ENCODE measurements at places on chromosomes 1 and 21. TPM values are rescaled to one million over a fixed set of nuclear protein-coding genes. Genes with fewer than 3 reads are reported as not detected.

DNA sequence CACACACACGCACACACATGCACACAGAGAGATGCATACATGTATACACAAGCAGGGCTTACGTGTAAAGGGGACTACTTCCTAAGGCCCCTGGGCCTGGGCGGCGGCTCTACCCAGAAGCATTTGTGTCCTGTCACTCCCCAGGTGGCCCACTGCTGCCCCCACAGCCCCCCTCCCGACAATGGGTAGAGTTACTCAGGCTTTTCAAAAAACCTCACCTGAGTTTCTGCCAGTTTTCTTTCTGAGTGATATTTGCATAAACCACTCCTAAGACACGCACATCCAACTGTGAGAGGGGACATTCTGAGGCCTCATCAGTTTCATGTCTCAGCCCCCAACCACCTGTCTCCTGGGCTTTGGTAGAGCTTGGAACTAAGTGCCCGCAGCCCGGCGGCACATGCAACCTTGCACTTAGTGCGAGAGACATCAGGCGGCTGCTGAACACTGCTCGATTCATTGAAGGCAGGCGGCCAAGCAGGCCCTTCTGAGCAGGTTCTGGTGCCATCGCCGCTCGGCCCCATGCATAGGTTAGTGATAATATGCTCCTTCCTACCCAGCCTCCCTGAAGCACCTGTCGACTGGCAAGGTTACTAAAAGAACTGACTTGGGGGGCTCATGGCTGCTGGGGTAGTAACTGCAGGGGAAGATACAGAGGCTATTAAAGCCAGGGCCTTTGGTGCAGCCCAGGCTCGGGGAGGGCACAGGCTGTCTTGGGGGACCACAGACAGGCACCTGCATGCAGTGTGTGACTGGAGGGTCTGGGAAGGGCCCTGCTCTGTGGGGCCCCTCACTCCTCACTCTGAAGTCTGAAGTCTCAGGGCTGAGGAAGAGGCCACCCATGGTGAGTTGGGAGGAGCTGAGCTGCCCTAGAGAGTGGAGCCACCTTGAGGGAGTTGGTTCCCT, 364.2 kb upstream of the VAMP3 start:
- no peak for DNase-seq
- H3K36me3 ChIP-seq: no peaks in the 10 kb centered on the region
- H3K27me3 ChIP-seq: no peaks in the 10 kb centered on the region
- H3K4me3 ChIP-seq: no peak overlapping the region

DNA sequence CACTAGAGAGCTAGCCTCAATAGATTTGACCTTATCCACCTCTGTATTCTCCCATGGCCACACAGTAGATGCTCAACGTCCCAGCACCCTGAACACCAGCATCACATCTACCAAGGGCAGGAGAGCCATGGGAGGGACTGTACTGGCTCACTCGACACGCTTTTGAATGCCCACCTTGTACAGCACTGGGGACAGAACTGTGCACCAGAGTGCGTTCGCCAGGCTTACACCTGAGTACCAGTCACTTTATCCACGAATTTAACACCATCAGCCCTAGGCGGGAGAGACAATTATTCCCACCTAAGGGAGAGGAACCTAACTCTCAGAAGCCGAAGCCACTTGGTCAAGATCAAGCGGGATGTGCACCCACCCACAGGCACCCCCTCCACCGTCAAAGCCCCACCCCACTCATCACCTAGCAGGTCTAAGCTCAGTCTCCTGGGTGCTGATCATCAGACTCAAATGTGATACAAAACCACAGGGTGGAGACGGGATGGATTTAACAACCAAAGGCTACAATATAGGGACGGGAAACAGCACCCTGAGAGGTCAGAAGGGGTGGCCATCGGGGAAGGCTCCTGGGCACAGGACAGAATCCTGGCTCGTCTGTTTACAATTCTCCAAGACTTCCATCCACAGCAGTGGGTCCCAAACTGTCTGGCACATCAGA, 110.5 kb downstream of the GLIS1 start:
- H3K36me3 ChIP-seq: no peaks in the 10 kb centered on the region
- DNase-seq: no peak
- no peaks in the 10 kb centered on the region for H3K4me1 ChIP-seq
- peaks cover 5% of the 10 kb centered on the region for H3K27me3 ChIP-seq
- H3K27ac ChIP-seq: no peak overlapping the region

- peak overlapping the region; percentile 87 for H3K4me3 ChIP-seq
- H3K4me1 ChIP-seq: peaks cover 11% of the 10 kb centered on the region
- no peaks in the 10 kb centered on the region for H3K27me3 ChIP-seq
- no peak for DNase-seq
- peaks cover 30% of the 10 kb centered on the region for H3K36me3 ChIP-seq
- H3K27ac ChIP-seq: peak overlapping the region; percentile 3
Observed at GRCh38 chr1:182389619-182390047, 2.0 kb downstream of the GLUL start.

- H3K4me3 ChIP-seq: no peak overlapping the region
- no peaks in the 10 kb centered on the region for H3K27me3 ChIP-seq
- H3K36me3 ChIP-seq: no peaks in the 10 kb centered on the region
- DNase-seq: no peak
- H3K4me1 ChIP-seq: no peaks in the 10 kb centered on the region
Observed at GRCh38 chr1:178645808-178646200, 79.2 kb upstream of the RALGPS2 start.

- peaks cover 11% of the 10 kb centered on the region for H3K4me1 ChIP-seq
- no peak overlapping the region for H3K4me3 ChIP-seq
- no peaks in the 10 kb centered on the region for H3K36me3 ChIP-seq
- no peaks in the 10 kb centered on the region for H3K27me3 ChIP-seq
- no peak overlapping the region for H3K27ac ChIP-seq
Observed at GRCh38 chr1:204511366-204511765, 4.8 kb upstream of the MDM4 start.

DNA sequence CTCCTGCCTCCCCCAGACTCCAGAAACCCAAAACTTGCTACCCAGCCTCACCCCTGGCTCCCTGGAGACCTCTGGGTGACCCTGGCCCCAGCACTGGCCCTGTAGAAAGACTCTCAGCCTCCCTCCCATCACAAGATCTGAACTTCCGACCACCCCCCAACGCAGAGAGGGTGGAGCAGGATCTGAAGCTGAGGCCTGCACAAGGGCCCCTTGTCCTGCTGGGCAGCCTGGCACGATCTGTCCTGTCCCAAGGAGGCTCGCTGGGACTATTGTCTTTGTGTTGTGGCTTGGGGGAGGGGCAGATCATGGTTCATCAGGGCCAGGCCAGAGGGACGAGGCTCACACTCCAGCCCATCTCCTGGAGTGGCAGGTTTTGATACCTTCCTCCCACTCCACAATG, 20.0 kb downstream of the PHLDA3 start:
- H3K27ac ChIP-seq: no peak overlapping the region
- DNase-seq: no peak
- H3K4me3 ChIP-seq: no peak overlapping the region
- H3K4me1 ChIP-seq: peaks cover 14% of the 10 kb centered on the region
- H3K27me3 ChIP-seq: no peaks in the 10 kb centered on the region
- H3K36me3 ChIP-seq: no peaks in the 10 kb centered on the region

- no peaks in the 10 kb centered on the region for H3K27me3 ChIP-seq
- no peak for DNase-seq
Observed at GRCh38 chr1:147389532-147390184, 147.2 kb downstream of the CHD1L start.

GRCh38 chr1:104073463-104073902, 323.8 kb downstream of the AMY1C start:
- no peaks in the 10 kb centered on the region for H3K27me3 ChIP-seq
- H3K27ac ChIP-seq: no peak overlapping the region
- no peak for DNase-seq
- no peaks in the 10 kb centered on the region for H3K4me1 ChIP-seq

DNA sequence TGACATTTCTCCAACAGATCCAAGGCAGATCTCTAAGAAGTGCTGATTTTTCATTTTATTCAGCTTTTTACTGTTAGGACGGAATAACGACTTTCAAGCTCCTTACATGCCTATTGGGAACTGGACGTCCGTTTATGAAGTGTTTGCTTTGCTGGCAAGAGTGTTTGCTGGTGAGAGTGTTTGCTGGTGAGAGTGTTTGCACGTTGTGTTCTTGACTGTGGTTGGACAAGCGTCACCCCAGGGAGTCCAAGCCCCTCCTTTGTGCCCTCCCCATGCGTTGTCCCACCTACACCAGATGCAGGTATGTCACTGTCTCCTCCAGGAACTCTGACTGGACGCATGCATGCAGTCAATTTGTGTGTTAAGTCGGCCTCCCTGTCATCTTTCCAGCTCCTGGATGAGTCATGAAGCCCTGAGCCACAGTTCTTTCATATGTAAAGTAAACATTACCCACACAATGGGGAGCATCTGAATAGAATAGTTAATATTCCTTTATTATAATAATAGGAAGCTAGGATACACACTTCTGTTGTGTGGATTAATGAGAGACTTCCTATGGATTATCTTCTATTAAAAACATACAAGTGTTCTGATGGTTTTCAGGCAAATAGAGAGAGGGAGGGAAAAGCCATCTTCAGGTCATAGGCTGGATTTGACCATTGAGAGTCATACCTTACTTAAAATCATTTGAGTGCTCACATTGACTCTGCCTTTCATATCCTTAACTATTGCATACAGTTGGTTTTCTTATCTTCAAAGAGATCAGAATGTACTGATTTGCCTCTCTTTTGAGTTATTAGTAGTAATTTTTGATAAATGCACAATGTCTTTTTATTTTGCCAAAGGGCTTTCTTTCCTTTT, 119.2 kb downstream of the GALNT2 start:
- no peaks in the 10 kb centered on the region for H3K36me3 ChIP-seq
- DNase-seq: peak; percentile 26
- H3K4me1 ChIP-seq: peaks cover 14% of the 10 kb centered on the region
- no peak overlapping the region for H3K27ac ChIP-seq
- no peaks in the 10 kb centered on the region for H3K27me3 ChIP-seq

GRCh38 chr1:245953876-245954660, 553.0 kb downstream of the SMYD3 start:
- H3K4me1 ChIP-seq: peaks cover 2% of the 10 kb centered on the region
- no peaks in the 10 kb centered on the region for H3K36me3 ChIP-seq
- no peak for DNase-seq
- H3K27ac ChIP-seq: no peak overlapping the region

DNA sequence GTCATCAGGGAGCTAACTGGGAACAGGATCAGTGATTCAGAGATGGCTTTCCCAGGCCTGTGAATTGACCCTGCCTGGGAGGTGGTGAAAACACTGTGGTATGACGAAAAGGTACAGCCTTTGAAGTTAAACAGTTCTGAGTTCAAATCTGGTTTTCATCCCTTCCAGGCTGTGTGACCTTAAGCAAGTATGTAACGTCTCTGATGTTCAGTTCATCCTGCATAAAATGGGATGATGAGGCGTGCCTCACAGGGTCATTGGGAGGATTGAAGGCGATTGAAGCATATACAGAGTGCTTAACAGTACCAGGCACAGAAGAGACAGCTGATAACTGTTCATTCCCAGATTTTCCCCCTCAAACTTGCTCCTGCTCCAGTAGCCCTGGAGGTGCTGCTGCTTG, 11.0 kb downstream of the KCNC4 start:
- no peak overlapping the region for H3K4me3 ChIP-seq
- DNase-seq: no peak
- no peak overlapping the region for H3K27ac ChIP-seq
- H3K27me3 ChIP-seq: no peaks in the 10 kb centered on the region
- peaks cover 1% of the 10 kb centered on the region for H3K36me3 ChIP-seq
- no peaks in the 10 kb centered on the region for H3K4me1 ChIP-seq

DNA sequence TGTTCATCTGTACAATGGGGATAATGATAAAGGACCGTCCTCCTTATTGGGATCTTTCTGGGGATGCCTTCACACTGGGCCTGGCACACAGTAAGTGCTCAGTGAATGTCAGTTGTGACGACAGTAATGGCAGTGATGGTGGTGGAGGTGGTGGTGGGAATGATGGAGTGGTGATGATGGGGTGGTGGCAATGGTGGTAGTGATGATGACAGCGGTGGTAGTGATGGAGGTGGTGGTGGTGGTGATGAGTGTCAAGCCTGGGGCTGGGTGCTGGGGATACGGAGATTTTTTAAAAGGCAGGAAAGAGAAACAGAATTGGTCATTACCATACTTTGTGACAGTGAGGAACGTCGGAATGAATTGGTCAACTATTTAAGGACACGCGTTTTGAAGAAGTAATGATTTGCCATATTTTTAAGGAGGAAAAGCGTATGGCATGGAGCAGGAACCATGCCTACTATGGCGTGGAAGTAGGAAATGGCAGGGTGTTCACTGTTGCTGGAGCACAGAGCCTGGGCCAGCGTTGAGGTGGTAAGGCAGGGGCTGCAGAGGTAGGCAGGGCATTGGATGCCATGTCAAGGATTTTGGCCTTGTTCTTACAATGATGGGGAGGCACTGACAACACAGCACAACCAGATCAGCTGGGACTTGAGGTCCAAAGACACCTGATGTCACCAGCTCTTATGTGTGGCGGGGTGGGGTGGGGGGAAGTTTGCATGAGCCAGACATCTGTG, 128.7 kb downstream of the ACTL8 start:
- no peaks in the 10 kb centered on the region for H3K27me3 ChIP-seq
- no peak for DNase-seq
- no peaks in the 10 kb centered on the region for H3K4me1 ChIP-seq
- no peak overlapping the region for H3K4me3 ChIP-seq
- no peak overlapping the region for H3K27ac ChIP-seq
- H3K36me3 ChIP-seq: no peaks in the 10 kb centered on the region

DNA sequence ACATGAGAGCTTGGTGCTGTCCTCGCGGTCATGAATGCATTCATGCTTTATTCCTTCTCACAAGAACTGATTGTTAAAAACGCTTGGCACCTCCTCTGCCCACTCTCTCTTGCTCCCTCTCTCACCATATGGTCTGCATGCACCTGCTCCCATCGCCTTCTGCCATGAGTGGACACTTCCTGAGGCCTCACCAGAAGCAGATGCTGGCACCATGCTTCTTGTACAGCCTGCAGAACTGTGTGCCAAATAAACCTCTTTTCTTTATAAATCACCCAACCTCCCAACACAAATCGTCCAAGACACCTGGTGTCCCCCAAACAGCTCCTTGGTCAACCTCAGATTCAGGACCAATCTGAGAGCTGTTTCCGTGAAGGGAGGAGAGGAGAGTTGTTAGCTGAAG, 43.3 kb upstream of the PCBP3 start:
- no peak overlapping the region for H3K27ac ChIP-seq
- H3K36me3 ChIP-seq: no peaks in the 10 kb centered on the region
- no peak overlapping the region for H3K4me3 ChIP-seq

DNA sequence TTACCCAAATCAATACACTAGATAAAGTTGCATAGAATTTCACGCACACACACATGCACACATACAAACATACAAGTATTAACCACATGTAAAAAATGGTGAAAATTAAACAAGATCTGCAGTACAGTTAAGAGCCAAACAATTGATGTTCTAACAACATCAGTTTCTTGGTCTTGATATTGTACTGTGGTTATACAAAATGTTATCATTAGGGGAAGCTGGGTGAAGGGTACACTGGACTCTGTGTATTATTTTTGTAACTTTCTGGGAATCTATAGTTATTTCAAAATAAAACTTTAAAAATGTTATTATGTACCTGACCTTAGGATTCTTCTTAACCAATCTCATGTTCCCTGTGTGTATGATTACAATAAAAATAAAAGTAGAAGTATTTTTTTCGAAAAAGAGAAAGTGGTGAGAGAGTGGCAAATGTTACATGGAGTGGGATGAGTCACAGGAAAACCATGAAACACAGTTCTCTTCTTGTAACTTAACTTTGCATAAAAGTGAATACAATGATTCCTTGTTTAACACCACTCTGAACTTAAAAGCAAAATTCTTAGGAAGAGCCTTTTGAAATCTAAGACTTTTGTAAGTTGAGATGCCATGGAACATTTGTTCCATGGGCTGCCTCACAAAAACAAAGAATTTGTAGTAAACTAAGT, 101.6 kb upstream of the RUNX1 start:
- DNase-seq: no peak
- peaks cover 62% of the 10 kb centered on the region for H3K4me1 ChIP-seq
- H3K4me3 ChIP-seq: no peak overlapping the region

PAPPA2 gene
- polyA plus RNA-seq: 0.05 TPM

FAM43B gene
- 0.02 TPM for polyA plus RNA-seq

CAPZA1 gene
- polyA plus RNA-seq: 221 TPM

CD247 gene
- not detected for polyA plus RNA-seq

ZBTB7B gene
- polyA plus RNA-seq: 20.9 TPM
